ENCODE measurements at places on chromosomes 11 and 22.

GRCh38 chr11:133265530-133266035 lies 266.7 kb downstream of the OPCML start:
- no peak for DNase-seq

GRCh38 chr11:91869686-91870085 lies 354.9 kb upstream of the FAT3 start:
- no peak for DNase-seq

- DNase-seq: no peak
Observed at GRCh38 chr11:44356351-44356750, 46.4 kb upstream of the ALX4 start.

- no peak for DNase-seq
Observed at GRCh38 chr22:36816636-36817524, at the start of gene PVALB. Gene PVALB (minus strand): TSS chr22:36817035. CDS start chr22:36817005, 30 bp downstream.

GRCh38 chr11:59719556-59719955 lies 5.9 kb upstream of the OR10V1 start:
- no peak for DNase-seq

GRCh38 chr11:112615891-112616290 lies 345.3 kb upstream of the NCAM1 start:
- no peak for DNase-seq

GRCh38 chr11:70063121-70063520 lies 15.0 kb upstream of the ANO1 start:
- DNase-seq: no peak

DNA sequence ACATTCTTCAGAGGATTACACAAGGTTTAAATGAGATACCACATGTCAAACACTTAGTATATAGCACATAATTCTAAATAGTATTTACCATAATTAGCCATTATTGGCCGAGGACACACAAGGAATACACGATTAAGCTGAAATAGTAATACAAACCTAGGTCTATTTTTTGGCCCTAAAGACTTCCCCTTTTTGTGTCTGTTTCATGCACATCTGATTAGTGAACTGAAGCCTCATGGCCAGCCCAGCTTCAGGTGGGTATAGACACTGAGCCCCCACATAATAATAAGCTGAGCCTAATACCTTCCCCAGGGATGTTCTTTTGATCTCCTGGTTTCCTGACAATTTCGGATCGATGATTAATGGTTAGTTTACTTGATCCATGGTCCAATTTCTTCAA lies 2.1 kb downstream of the GLYATL1B start:
- DNase-seq: no peak

- DNase-seq: no peak
Observed at GRCh38 chr11:8291421-8292350, 28.0 kb upstream of the LMO1 start.

GRCh38 chr11:27421819-27422494 lies 50.6 kb downstream of the LGR4 start:
- DNase-seq: no peak

- DNase-seq: no peak
Observed at GRCh38 chr11:86787018-86787536, 13.3 kb upstream of the PRSS23 start.

DNA sequence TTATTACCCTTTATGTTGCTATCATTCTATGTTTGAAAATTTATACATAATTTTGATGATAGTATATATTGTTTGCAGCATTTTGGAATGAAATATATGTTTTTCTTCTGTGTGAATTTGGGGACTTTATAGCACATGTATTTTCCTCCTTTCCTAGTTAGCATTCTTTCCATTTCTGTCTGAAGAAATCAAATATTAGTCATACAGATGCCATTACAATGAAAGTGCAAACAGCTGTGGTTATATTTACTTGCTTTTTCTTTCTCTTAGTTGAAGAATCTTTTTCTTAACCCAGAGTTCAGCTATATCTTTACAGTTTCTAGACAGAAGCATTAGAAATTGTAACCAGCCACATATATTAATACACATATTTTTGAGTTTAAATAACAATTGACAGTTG lies 753.1 kb upstream of the ARHGAP42 start:
- DNase-seq: no peak

DNA sequence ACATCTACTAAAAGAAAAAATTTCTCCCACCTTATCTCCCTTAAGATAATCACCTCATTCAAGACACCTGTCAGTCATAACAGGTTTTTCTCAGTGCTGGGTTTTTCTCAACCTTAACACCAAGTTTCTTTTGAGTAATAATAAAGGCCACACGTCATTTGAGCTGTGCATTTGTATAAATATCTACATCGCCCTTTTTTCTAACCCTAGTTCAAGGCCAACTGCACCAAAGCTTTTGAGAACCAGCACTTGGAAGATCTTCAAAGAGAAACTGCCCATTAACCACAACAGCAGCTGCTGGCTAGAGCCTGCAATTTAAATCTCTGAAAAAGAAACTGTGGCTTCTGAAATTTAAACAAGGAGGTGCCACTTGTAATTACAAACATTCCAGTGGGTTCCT lies 6.9 kb downstream of the CADM1 start:
- no peak for DNase-seq

DNA sequence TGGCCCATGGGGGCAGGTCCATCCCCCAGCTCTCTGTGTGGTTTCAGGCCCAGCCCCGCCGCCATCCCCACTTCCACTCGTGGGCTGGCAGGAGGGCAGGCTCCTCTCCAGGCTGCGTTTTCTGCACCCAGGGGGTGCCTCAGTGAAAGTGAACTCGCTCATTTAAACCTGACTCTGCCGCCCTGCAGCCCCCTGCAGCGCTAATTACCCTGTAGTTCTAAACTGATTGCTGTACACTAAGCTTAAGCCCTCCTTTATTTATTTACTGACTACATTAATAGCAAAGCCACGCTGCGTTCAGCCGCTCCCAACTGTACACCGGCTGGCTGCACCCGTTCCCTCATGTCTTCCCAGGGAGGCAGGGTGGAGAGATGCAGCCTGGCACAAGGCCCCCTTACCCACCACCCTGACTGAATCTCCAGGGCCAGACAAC lies 36.6 kb upstream of the NNMT start:
- no peak for DNase-seq

DNA sequence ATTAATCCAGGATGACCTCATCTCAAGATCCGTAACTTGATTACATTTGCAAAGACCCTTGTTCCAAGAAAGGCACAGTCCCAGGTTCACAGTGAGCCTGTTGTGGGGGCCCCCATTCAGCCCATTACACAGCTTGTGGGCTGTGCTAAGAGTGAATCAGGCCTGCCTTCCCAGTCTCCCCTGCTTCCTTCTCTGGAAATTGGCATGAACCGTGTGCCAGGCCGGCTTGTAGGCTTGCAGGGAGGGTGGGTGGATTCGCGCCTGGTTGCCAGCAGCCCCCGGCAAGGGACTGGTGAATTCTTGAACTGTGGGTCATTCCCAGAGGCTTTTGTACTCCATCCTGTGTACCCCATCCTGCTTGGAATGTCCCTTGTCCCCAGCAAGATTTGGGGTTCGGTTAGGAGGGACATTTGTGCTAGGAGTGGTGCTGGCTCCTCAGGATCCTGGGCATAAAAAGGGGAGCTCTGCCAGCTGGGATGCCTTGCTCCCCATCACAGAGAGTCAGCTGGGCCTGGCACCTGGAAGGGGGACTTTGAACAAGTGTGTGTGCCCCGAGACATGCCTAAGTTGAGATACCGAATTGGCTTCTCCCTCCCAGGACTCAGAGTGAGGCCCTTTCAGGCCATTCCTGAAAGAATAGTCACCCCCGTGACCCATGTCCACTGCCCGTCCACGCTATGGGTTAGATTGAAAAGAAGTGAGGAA lies 818.2 kb downstream of the BRD1 start:
- no peak for DNase-seq

DNA sequence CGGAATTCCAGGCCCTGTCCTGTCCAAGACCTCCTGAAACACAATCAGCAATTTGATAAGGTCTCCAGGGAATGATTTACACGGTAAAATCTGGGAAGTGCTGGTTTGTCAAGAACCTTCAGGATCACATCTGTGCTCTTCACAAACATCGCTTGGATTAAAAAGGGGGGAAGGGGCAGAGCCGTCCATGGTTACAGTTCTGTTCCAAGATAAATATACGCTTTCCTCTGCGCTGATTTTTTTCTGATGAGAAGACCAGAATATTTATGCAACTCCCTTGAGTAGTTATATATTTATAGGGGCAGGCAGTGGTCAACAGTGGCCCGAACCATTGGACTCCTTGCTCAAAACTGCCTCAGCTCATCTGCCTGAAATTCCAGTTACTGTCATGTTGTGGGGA lies 9.2 kb upstream of the APOL5 start:
- no peak for DNase-seq

- DNase-seq: no peak
Observed at GRCh38 chr22:40423882-40424640, 53.7 kb downstream of the SGSM3 start.

DNA sequence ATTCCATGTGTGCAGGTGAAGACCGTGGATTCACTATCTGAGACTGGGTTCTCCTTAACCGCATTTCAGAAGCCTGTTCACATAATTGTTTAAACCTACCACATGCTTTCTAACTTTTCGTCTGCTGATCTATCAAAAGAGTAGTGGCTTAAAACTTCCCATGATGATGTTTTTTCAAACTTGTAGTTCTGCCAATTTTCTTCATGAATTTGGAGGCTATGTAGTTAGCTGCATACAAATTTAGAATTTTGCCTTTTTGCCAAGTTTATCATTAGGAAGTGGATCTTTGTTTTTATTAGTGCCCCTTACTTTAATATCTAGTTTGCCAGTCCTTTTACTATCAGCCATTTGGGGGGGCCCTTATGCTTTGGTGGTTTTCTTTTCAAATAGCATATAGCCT lies 57.5 kb upstream of the PITPNB start:
- DNase-seq: no peak

DNA sequence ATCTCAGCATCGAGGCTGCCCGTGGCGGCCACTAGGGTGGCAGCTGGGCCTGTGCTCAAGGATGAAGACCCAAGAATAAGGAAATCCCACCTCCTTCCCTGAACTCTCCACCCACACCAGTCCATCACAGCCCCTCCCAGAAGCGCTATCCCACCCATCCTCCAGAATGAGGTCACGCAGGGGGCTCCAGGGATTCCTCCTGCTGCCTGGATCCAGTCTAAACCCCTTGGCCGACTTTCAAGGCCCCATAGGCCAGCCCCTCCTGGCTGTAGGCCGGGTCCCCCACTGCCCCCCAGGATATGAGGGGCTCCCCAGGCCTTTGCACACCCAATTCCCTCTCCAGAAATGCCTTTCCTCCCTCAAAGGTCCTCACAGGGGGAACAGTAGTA lies 19.0 kb upstream of the SCGB1A1 start:
- no peak for DNase-seq

DNA sequence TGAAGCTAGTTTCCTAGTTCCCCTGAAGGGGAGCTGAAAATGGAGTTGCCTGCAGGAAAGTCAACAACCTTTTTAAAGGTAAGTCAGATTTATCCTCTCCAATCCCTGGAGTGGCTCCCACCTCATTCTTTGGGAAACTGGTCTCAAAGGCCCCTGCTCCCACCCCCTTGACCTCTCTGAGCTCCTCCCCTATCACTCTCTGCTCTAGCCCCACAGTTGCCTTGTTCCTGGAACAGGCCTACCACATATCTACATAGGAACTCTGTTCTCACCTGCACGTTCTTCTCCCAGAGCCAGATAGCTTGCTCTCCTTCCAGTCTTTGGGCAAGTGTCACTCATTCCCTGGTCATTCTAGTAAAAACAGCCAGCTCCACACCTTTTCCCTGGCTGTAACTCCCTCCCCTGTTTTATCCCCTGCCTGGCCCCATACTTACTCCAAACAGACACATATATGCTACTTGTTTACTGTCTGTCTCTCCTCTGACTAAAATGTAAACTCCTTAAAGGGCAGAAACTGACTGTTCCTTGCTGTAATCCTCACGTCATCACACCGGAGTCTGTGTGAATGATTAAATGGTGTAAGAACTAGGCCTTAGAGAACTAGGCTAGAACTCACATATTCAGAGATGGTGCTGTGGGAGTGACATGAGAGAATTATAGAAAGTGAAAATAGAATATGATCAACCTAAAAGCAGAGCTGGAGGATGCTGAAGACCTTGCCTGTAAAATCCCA lies 53.3 kb downstream of the TCF20 start:
- no peak for DNase-seq

GRCh38 chr11:95067841-95068219 lies 1.1 kb downstream of the SRSF8 start:
- no peak for DNase-seq

DNA sequence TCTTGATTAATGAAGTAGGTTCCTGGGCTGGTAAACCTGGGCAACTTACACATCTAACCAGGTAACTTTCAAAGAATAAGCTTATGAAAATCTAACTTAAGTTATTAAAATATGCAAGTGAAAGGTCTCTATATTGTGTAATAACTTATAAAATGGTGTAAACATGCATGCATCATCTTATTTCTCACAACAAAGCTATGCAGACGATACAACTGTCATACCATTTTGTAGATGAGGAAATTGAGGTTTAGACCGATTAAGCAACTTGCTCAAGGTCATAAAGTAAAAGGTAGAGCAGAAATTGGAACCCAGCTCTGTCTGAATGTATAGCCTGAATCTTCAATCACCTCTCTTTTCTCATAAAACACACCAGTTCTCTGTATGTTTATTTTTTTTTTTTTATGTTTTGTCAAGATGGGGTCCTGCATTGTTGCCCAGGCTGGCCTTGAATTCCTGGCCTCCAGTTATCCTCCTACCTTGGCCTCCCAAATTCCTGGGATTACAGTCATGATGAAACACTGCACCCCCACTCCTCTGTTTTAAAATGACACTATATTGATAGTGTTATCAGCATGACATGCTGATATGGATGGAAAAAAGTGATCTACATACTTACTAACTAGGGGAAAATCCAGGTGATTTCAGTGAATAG lies 109.6 kb downstream of the SGSM3 start:
- DNase-seq: no peak

DNA sequence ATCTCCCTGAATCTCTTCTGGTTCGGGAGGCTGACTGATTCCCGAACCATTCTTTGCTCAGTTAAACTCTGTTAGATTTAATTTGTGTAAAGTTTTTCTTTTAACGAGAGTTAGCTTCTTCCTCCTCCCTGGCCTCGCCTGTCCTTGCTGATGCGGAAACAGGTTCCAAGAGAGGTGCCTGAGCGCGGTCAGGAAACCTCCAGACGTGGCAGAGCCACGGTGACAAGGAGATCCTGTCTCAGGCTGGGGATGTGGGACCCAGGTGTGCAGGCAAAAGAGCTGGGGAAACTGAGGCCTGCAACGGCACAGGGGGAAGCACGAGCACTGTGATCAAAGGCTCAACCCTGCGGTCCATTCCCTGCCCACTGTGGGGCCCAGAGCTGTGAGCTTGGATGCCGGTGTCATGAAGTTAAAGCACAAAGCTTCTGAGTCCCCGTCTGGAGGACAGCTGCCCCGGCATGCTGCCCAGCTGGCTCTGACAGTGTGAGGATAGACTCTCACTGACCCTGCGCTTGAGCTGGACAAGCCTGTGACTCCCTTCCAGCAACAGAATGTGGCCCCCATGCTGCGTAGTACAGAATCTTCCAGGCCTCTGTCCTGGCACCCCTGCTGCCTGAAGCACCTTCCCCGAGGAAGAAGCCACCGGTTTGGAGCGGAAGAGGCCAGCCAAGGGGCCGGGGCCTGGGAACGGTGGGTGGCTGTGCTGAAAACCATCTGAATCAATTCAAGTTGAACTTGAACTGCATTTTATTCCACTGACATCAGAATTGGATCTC lies 960.6 kb downstream of the BRD1 start:
- DNase-seq: peak; percentile 70

- DNase-seq: no peak
Observed at GRCh38 chr11:85828640-85828978, 17.7 kb upstream of the SYTL2 start.

GRCh38 chr11:105910095-105910715 lies 111.8 kb downstream of the MSANTD4 start:
- no peak for DNase-seq

Data from chondrocyte (in vitro differentiated cells).